Activated CD8-positive, alpha-beta T cell treated with anti-CD3 and anti-CD28 coated beads for 36 hours (primary cell): ENCODE measurements at places on chromosomes 6 and 20. TPM values are rescaled to one million over a fixed set of nuclear protein-coding genes. Genes with fewer than 3 reads are reported as not detected.

PBOV1 gene
- total RNA-seq = not detected

WFDC5 gene
- total RNA-seq = not detected

BPIFB3 gene
- total RNA-seq = not detected

DNA sequence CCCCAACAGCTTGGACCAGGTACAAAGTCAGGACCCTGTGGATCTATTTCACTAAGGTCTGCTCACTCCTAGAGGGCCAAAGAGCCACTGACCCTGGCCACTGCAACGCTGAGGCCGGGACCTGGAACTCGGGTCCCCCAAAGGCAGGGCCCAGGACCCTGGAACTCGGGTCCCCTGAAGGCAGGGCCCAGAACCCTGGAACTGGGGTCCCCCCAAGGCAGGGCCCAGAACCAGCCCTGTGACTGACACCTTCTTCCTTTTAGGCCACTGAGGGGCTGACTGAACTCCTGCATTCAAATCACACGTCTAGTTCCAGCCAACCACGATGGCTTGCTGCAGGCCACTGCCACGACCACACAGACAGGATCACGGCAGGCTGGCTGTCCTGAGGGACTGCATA is 9.4 kb downstream of the TCFL5 start:
- H3K4me3 ChIP-seq = no peak overlapping the region
- H3K36me3 ChIP-seq = peaks cover 26% of the 10 kb centered on the region
- no peak for DNase-seq

- DNase-seq = no peak
- H3K27ac ChIP-seq = no peak overlapping the region
- no peak overlapping the region for H3K4me3 ChIP-seq
- no peaks in the 10 kb centered on the region for H3K4me1 ChIP-seq
Measured at GRCh38 chr6:168362276-168362990, 42.9 kb upstream of the DACT2 start.

GRCh38 chr6:117327149-117328004 is 62.0 kb downstream of the VGLL2 start:
- peaks cover 13% of the 10 kb centered on the region for H3K27me3 ChIP-seq
- no peak for DNase-seq
- no peak overlapping the region for H3K27ac ChIP-seq
- H3K4me1 ChIP-seq = no peaks in the 10 kb centered on the region
- H3K4me3 ChIP-seq = no peak overlapping the region

DNA sequence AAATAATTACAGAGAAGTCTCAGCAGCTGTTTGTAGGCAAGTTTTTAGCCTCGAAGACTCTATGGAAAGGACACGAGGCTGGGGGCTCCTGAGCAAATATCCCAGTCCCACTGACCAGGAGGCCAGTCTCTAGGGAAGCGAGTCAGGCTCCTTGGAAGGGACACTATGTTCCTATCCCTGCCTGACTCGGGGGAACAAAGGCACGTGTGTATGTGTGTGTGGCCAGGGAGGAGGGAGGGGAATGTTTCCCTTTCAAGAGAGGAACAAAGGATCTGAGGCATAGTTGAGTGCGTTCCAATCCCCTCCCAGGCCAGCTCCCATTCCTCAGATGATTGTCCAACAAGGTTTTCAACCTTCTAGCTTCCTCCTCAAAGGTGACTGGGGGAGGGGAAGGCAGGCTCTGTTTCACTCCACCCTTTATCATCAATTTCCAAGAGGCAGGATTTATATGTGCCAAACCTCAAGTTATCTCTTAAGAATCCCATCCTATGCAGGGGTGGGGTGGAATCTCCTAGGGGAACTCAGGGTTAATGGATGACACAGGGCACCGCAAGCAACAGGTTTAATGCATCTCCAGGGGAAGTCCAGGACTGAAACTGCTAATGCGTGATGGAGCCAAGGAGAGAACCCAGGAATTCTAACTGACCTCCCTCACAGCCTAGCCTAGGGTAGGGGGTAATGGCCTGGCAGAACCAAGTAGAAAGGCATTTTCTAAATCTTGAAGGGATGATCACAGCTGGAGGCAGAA is 9.9 kb downstream of the BCL2L1 start:
- H3K27ac ChIP-seq = peak overlapping the region; percentile 97
- no peaks in the 10 kb centered on the region for H3K27me3 ChIP-seq
- peaks cover 90% of the 10 kb centered on the region for H3K36me3 ChIP-seq
- peak overlapping the region; percentile 97 for H3K4me3 ChIP-seq

DNA sequence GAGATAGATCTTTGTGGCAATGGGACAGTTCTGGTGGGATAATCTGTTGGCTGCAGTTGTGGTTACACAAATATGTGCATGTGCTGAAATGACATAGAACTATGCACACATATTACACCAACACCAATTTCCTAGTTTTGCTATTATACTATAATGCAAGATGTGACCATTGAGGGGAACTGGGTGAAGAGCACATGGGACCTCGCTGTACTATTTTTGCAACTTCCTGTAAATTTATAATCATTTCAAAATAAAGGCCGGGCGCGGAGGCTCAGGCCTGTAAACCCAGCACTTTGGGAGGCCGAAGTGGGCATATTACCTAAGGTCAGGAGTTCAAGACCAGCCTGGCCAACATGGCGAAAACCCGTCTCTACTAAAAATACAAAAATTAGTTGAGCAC is 8.7 kb downstream of the ARMC12 start:
- no peaks in the 10 kb centered on the region for H3K27me3 ChIP-seq
- no peaks in the 10 kb centered on the region for H3K4me1 ChIP-seq
- H3K36me3 ChIP-seq = peaks cover 2% of the 10 kb centered on the region
- H3K4me3 ChIP-seq = no peak overlapping the region
- H3K27ac ChIP-seq = no peak overlapping the region

DNA sequence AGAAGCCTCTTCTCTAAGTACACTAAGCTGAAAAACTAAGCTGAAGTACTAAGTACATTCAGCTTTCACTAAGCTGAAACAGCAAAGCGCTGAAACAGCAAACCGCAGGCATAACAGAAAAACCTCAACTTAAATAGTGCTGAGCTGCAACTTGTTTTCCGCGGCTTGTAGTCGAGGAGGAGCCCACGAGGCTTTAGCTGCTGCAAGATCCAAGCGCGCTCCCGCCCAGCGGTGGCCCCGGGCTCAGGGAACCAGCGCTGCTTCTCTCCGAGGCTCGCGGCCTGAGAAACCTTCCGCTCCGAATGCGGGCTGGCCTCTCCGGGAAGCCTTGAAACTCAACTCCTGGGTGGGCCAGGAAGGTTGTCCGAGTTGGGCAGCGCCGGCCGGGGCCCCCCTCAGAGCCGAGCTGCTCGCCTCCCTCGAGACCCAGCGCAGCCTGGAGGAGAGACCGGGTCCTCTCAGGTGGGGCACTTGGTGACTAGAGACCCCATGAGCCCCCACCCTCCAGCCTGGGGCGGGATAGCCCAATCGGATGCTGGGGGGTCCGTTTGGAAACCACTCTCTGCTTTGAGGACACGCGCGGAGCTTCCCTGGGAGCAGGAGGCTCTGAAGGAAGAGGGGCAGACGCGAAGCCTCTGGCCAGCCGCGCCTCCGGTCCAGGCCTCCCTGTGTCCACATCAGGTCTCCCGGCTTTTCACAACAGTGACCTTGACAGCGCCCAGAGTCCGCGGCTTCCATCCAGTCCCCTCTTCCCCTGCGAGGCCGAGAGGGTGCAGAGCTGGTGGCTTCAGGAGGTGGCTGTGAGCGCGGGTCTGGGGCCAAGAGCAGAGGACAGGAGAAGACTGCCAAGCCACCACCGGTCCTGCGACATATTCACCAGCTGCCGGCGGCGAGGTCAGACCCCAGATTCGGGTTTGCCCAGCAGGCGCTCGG is 38.1 kb upstream of the HLA-E start:
- H3K4me3 ChIP-seq = peak overlapping the region; percentile 12
- H3K27ac ChIP-seq = no peak overlapping the region
- H3K4me1 ChIP-seq = peaks cover 29% of the 10 kb centered on the region
- no peaks in the 10 kb centered on the region for H3K36me3 ChIP-seq
- peak; percentile 67 for DNase-seq
